ENCODE measurements at places on chromosomes 11 and 22.

DNA sequence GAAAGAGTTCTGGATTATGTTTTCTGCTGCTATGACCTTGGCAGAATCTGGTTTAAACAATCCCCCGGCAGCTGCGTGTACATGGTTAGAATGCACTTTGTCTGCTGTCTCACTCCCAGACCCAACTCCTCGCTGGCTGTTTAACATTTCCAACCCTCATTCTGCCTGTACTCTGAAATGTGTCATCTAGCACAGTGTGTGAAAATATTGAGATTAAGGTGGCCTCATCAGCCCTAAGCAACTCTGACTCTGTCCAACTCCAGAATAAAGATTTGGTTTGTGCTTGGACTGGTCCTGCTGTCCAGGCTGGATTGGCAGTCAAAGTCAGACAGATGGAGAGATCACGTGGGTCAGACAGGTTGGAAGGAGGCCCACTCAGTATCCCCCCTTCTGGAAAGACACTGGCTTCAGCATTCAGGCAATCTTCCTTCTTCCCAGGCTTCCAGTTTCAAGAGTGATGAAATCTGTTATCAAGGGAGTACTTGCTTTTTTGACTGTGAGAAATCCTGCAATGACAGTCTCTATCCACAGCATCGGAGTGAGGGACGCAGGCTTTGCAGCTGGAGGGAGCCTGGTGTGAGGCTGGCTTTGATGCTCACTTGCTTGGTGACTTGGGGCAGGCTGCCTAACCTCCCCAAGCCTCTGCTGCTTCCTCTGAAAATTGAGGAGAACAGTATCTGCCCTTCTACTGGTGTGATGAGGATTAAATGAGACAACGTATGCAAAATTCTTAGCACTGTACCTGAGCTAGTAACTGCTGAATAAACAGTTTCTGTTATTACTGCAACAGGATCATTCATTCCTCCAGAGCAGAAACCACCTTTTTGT, 29.8 kb downstream of the ABTB2 start:
- DNase-seq: no peak

DNA sequence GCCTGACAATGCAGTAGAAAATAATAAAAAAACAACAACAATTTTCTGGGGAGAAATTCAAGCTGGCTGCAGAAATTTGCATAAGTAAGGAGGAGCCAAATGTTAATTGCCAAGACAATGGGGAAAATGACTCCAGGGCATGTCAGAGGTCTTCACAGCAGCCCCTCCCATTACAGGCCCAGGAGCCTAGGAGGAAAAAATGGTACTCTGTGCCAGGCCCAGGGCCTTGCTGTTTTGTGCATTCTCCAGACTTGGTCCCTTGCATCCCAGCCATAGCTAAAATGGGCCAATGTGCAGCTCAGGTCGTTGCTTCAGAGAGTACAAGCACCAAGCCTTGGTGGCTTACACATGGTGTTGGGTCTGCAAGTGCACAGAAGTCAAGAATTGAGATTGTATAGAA, 45.5 kb downstream of the MS4A2 start:
- no peak for DNase-seq

DNA sequence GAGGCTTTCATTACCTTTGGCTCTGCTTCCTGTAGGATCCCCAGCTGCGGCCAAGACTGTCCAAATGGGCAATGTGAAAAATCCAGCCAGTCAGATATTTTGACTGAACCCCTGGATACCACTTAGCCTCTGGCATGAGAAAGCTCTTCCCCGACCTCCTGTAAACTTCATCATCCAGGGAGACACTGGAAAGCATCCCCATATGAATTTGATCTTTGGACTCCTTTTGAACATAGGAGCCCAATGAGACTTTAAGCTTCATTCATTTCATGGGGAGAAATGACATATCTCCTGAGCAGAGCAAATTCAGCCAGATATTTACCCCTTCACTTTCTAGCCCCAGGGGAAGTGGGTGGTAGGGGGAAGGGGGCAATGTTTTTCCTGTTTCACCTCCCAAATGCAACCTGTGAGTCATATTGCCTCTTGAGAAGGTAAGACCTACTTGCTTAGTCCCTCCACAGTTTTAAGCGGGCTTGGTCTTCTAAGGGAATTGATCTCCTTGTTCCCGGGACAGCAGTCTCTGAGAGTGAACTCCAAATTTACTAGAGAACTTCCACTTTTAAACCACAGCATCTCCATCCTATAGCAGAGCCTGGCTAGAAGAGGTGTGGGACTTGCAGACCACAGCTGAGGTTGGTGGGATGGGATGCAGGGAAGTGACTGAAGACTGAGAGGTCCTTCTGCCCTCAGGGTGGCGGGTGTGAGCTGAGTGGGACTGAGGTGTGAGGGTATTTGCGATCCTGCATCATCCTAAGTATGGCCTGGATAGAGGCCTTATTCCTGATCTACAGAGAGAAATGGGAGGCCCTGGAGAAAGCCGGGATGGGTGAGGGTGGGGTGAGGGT, 20.3 kb upstream of the POU2AF1 start:
- DNase-seq: no peak

GRCh38 chr11:113073290-113073953, 112.2 kb downstream of the NCAM1 start:
- DNase-seq: no peak

DNA sequence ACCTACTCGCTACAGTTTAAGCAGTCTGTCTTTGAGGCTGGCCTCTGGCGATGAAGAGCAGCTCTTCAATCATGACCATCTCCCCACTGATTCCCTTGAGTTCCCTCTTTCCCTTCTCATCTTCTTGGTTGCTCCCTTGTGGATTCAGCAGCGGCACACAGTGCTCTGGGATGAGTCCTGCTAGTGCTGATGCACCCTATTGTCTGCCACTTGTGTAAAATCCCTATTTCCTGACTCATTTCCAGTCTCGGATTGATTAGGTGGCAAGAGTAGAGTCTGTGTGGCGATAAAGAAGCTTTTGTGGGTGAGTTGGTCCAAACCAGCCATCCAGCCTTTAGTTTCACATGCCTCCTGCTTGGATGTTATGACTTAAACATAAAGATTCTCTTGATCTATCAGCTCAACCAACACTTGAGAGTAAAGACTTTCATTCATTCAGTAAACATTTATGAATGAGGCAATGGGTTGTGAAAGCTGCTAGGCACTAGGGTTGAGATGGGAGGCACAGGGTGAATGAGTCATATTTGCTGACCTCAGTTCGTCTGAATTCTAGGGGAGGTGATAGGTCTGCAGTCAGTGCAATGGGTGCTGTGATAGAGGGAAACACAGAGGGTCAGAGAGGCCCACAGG, 219.4 kb upstream of the RAG2 start:
- DNase-seq: no peak

- peak; percentile 81 for DNase-seq
These were observed 86.4 kb downstream of the GRK3 start for GRCh38 chr22:25650833-25651232.

- DNase-seq: no peak
These were observed 1027.4 kb downstream of the BRD1 start for GRCh38 chr22:48800036-48800885.

GRCh38 chr11:33320016-33320813, 63.0 kb downstream of the HIPK3 start:
- no peak for DNase-seq

- peak; percentile 67 for DNase-seq
These were observed 55.6 kb downstream of the P4HA3 start for GRCh38 chr11:74255741-74256375.

GRCh38 chr11:65833297-65834030, at the start of gene SNX32:
SNX32 (plus strand) TSS chr11:65833963; CDS start chr11:65834066, 103 bp downstream.
- peak; percentile 93 for DNase-seq

Data from Kasumi-1 (cell line).